NCI-H2081 (cell line): ENCODE measurements at places on chromosomes 4 and X.

- no peak for DNase-seq
These were observed 68.3 kb downstream of the TEX13C start for GRCh38 chrX:125387945-125388344.

DNA sequence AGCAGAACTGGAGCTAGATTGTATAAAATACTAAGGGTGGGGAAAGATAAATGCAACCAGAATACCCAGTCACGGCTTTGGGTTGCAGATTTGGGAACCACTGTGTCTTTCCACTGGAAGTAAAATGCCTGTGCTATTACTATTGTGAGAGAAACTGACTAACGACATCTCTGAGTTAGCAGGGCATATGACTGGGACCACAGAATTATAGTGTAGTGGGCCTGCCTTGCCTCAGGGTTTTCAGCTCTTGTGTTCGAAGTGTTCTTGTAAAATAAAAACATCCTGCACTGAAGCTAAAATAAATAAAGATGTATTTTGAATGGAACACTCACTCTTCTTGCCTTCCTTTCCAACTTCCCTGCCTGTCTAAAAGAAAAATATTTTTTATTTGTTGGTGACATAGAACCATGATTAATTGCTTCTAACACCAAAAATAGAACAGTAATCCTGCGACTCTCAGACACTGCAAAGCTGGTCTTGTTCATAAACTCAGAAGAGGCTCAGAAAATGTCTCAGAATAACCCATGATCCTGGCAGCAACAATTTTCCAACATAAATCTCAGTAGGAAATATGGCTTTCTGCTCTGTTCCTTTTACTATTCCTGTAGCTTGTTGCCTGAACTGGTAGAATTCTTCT lies 104.2 kb downstream of the FAM47B start:
- DNase-seq, result no peak

GRCh38 chr4:79253924-79254323 lies 71.9 kb downstream of the NAA11 start:
- DNase-seq, result no peak

GRCh38 chrX:71953946-71954345 lies 43.3 kb downstream of the NHSL2 start:
- DNase-seq, result no peak

DNA sequence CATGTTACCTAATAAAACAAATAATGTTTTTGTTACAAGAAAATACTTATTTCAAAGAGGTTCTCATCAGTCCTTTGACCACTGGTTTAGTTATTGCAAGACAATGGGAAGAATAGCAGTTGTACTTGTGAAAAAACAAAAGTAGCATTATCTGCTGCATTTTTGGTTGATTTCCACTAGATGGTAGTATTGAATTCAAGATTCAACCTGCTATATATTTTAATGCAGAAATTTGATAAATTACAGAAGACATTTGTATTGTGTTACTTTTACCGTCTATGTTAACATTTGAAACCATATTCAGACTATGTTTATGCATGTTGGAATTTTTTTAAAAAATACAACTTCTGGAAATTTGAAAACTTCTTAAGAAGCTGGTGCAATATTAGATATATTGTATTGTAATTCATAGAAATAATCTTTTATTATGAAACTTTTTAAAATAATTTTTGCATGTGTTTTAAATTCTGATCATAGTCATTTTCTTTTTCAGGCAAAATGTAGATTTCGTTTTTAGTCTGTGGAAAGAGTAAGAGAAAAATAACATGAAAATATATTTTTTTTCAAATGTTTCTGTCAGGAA lies 56.4 kb downstream of the SPCS3 start:
- no peak for DNase-seq

DNA sequence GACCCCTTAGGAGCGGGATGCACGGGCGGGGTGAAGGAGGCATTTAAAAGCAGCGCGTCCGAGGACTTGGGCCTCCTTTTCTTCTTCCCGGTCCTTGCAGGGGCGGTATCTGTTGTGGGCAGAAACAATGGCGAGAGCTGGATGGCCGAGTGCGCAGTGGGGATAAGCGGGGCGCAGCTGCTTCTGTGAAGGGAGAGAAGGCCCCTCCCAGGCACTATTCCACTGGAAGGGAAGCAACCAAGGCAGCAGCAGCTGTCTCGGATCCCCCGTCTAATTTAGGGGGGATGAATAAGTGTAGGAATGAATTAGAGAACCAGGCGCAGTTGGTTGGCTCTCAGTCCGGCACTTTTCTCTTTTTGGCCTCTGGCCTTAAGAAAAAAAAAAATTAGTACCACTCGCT lies 995 bp downstream of the SMARCA5 start:
- DNase-seq, result peak; percentile 45

DNA sequence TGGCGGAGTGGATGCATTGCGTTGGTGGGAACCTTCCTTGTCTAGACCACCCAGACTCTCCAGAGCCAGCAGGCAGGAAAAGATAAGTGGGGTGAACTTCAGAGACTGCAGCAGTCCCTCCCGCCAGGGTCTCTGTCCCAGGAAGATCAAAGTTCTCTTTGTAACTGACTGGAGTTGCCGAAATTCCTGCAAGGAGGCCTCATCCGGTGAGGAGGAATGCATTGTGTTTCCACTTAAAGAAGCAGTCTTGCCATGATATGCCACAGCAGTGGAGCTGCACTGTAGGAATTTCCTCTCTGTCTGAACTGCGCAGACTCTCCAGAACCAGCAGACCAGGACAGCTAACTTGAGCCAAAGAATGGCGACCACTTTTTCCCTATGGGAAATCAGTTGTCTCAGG lies 1190.4 kb downstream of the TECRL start:
- DNase-seq, result no peak

- DNase-seq, result no peak
These were observed 19.3 kb downstream of the RS1 start for GRCh38 chrX:18652636-18653035.

GRCh38 chr4:180999217-180999616 lies 1244.0 kb upstream of the TENM3 start:
- DNase-seq, result peak; percentile 1

GRCh38 chr4:2946812-2947600 lies 16.2 kb downstream of the NOP14 start:
- no peak for DNase-seq

GRCh38 chr4:137367620-137368019 lies 164.7 kb downstream of the PCDH18 start:
- no peak for DNase-seq

DNA sequence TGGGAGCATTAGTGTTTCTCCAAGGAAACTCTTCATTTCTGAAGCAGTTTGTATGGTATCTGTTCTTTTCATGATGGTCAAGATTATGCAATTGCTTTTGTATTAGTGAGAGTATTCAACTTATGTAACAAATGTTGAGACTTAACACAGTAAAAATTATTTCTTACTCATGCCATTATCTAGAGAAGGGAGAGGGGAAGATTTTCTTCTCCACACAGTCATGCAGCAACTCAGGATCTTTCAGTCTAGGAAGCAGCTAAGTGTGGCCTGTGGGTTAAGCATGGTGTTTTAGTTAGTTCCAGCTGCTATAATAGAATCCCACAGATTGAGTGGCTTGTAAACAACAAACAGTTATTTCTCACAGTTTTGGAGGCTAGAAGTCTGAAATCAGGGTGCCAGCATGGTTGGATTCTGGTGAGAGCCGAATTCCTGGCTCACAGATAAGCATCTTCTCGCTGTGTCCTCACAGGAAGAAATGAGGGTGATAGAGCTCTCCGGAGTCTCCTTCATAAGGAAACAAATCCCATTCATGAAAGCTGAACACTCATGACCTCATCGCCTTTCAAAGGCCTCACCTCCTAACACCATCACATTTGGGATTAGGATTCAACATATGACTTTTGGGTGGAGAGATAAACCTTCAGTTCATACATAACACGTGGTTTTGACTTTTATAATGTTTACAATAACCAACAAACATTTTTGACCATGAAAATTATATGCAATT lies 101.2 kb downstream of the FRMPD4 start:
- DNase-seq, result peak; percentile 6

DNA sequence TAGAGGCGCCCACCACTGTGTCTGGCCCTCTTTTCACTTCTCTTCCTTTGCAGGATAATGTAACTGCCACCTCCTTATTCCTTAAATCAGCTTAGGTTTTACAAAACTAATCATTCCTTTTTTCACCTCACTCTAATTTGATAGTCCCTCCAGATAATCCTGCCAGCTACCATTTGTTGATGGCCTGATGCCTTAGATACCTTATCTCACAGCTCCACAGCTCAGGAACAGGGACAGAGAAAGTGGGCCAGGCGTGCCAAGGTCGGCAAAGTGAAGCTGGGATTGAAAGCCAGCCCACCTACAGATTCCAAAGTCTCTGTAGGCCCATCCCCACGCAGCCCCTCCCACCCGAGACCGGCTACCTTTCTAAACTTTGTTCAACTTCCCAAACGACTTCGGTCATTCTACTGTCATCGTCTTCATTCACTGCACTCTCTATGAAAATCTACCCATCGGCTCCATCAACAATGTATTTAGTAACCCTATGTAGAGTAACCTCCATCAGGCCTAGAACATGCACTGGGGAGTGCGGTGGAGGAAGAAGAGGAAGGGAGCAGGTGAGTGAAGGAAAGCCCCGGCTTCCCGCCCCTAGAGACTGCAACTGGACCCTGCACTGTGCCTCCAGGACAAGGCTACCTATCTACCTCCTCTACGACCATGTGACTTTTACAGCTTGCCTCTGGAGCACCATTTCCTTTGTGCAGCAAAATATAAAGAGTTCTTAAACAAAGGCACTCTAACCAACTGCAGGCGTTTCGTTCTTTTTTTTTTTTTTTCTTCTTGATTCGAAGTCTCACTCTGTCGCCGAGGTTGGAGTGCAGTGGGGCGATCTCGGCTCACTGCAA lies 1.5 kb downstream of the CASP6 start:
- DNase-seq, result peak; percentile 3

DNA sequence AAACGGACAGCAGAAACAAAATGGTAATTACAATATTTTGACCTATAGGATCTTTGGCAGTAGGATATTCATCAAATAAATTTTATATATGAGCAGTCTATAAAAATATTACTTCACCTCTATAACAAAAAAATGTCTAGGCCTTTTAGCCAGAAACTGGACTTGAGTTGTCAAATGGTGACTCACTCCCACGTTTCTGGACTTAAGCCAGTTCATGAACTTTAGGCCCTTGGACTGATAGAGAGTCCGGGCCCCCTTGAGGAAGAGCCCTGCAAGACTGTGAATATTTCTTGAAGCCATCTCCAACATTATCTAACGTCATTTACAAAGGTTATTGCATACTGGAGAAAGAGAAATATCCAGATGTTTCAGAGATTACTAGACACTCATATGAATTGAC lies 106.8 kb upstream of the FAM47A start:
- no peak for DNase-seq

DNA sequence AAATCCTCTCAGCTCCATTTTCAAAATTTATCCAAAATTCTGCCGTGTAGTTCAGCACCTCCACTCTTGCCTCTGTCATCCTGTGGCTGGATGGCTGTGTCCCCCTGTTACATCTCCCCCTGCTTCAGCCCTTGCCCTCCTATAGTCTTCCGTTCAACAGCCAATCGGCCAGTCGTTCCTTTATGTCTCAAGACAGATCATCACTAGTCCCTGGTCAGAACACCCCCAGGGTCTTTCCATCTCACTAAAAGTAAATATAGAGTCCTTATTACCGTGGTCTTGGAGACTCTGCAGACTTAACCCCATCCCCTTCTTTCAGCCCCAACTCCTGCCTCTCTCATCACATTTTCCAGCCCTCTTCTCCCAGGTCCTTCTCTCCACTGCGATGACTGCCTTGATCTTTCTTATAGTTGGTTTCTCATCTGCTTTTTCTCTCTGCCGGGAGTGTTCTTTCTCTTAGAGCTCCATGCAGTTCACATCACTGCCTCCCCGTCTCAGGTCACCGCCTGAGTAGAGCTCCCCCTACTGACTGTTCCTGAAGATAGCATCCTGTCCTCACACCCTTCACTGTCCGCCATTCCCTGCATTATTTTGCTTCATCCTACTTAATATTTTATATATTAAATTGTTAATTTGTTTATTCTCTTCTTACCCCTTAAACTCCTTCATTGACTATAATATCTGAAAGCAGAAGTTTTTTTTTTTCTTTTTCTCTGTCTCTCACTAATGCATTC lies 736.9 kb upstream of the MAGEB2 start:
- peak; percentile 26 for DNase-seq

DNA sequence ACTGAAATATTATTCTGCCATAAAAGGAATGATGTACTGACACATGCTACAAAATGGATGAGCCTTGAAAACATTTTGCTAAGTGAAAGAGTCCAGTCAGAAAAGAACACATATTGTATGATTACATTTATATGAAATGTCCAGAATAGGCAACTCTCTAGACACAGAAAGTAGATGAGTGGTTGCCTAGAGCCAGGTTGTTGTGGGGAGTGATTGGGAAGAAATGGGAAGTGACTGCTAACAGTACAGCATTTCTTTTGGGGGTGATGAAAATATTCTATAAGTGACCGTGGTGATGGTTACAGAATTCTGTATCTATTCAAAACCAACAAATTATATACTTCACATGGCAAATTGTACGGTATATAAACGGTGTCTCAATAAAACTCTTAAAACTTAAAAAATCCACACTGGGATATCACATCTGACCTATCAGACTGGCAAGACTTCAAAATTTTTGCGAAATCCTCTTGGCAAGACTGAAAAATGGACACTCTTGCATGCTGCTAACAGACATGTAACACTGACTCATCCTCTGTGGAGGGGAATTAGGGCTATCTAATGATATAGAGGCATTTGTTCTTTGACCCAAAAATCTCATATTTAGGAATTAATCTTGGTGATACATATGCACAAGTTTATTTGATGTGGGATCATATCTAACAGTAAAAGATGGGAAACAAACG lies 71.8 kb downstream of the FAM13A start:
- no peak for DNase-seq

DNA sequence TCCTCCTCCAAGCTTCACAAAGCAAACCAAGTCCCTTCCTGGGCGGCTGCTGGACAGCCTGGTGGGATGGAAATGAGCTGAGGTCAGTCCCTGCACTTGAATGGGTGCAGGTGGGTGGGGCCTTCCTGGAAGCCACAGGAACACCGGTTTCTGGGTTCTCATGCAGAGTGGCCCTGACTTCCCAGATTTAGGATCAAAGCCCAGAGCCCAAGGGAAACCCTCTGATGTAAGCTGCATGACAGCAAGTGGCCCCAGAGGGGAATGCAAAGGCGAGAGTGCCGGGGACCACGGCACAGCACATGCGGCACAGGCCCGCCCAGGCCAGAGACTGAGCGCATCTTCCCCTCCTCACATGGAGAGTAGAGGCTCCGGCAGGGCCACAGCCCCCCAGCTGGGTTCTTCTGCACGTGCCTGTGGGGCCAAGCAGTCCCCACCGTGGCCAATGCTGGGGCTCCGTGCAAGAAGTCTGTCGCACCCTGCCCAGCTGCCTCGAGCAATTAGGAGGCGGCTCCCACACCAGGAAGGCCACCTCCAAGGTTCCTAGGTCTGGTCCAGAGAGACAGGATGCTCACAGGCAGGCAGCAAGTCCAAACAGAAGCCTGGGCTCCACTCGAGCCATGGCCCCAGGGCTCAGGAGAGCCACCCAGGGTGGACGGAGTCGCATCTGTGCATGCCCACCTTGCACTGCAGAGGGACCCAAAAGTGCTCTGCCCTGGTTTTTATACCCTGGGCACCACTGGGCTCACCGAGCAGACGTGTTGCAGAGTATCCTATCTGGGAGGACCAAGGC lies 83.0 kb downstream of the HTRA3 start:
- DNase-seq, result no peak

GRCh38 chr4:173766171-173766600 lies 236.2 kb upstream of the HAND2 start:
- DNase-seq, result no peak

GRCh38 chr4:153204728-153205648 lies 745 bp downstream of the TRIM2 start:
- DNase-seq, result no peak

- DNase-seq, result no peak
These were observed 145.5 kb upstream of the PDHA2 start for GRCh38 chr4:95694411-95694810.
